ENCODE measurements at places on chromosomes 3 and 15.

DNA sequence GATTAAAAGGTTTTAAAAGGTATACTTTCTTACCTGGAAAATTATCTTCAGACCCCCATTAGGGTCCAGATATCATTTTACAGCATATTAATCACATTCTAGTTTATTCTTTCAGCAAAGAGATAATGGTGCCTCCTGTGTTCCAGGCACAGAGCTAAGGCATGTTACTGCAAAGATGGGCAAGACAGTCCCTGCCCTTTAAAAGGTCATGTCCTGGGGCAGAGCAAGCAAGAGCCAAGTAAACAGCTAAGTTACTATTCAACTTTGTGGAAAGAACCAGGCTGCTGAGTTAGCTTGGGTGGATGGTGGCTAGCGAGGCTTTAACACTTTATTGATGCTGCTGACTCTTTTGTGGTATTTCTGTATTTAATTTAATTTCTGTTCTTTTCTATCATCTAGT lies 75.0 kb downstream of the LRRC28 start:
- no peak for DNase-seq

GRCh38 chr3:182971637-182972036 lies 8.7 kb downstream of the DCUN1D1 start:
- DNase-seq = no peak

DNA sequence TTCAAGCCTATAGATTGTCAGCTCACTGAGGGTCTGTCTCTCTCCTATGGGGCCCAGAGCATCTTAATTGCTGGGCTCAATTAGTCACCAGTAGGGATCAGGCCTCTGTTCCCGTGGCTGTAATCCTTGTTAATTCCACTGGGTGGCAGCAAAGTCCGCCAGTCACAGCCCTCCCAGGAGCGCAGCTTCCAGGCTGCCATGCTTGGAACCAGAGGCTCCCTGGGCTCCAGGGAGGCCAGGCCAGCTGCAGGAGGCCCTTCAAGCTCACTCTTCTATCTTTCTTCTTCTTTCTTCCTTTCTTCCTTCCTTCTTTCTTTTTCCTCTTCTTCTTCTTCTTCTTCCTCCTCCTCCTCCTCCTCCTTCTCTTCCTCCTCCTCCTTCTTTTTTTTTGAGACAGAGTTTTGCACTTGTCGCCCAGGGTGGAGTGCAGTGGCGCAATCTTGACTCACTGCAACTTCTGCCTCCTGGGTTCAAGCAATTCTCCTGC lies 14.4 kb downstream of the RNU5B-1 start:
- DNase-seq = peak; percentile 77

GRCh38 chr15:91752081-91752785 lies 101.3 kb upstream of the SLCO3A1 start:
- DNase-seq = no peak

GRCh38 chr3:100333051-100333450 lies 1.5 kb upstream of the NIT2 start:
- DNase-seq = no peak

- DNase-seq = no peak
Measured at GRCh38 chr3:81643721-81644120, 117.7 kb downstream of the GBE1 start.

DNA sequence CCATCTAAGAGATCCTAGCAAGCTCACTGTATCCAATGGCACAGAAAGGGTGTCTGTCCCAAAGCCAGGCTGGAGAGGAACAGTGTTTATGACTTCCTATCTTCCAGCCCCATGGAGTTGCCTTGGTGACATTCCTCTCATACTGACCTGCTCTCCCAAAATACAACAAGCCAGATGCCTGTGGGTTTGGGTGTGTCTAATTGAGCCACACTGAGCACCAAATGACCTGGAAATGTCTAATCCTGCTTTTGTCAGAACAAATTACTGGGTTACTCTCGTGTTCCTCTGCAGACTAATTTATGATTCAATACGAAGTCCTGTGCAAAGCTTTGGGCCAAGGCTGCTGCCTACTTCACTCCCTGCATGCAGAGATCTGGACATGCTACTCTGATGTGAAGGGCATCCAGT lies 98.1 kb upstream of the STRIT1 start:
- DNase-seq = peak; percentile 84

DNA sequence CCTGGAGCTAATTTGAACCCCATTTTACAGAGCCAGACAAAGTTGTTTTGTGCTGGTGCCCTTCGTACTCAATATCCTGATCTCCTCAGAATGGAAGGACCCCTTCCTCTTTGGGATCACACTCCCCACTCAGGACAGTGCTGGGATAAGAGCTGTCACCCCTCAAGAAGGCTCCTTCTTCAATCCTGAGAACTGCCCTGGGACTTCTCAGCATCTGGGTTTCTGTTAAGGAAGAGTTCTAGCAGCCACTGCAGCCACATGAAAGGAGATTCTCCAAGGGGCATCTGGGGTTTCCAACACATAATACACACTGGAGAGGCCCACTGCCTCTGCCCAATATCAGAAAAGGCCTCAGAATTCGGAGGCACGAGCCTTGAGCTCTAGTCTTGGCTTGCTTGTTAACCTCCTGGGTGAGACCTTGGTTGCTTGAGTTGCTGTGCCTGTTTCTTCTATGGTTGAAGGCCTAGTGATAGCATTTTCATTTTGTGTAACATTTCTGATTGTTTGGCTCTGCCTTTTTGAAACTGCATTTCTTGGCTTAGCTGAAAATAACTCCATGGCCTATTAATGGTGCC lies 78.8 kb upstream of the NMNAT3 start:
- no peak for DNase-seq

DNA sequence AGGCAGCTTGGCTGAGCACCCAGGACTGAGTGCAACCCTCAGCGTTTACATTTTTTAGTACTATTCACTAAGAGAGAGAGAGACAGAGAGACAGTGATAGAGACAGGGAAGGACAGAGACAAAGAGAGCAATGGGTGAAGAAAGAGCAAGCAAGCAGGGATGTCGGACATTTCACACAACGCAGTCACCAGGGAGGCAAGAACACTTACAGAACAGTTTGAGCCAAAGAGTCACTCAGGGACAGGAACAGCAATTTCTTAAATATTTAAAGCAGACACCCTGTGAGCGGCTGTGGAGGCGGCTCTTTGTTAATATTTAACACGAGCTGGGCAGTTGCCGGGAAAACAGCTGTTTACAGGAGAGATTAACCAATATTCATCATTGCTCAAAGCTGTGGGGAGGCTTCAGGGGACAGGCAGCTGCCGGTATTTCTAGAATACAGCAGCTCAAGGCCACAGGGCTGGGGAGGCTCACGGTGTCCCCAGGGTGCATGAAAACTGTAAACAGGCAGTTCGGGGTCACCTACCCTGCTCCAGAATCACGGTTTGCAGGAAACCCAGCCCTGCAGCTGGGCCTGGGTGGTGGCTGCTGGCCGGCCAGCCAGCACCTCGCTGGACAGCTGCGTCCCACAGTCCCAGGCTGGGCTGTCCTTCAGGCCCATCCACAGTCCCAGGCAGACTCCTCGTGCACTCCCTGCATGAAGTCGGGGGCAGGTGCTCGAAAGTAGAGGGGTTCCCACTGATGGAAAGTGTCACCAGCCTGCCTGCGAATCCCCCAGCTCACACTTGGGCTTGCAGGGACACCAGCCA lies 38.8 kb upstream of the PCSK6 start:
- DNase-seq = no peak

- no peak for DNase-seq
Measured at GRCh38 chr15:71742964-71743363, 67.4 kb upstream of the NR2E3 start.

DNA sequence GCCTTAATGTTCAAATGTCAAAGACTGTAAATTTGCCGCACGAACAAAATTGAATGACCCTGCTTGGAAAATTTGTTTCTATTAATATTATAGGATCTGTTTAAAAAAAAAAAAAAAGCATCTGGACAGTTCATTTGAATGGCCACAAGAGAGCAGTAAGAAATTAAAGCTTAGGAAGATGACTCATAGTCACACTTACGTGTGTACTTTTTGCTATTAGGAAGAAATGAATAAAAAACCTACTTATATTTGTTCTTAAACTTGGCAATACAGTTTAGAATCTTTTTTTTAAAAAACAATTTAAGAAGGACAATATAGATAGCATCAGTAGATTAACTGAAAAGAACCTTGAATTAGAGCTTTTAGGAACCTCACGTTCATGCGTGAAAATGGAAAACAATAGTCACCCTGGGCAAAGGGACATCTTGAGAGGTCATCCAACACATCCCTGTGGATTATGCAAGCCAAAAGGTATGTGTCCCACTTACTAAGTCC lies 621.8 kb downstream of the MECOM start:
- peak; percentile 62 for DNase-seq

DNA sequence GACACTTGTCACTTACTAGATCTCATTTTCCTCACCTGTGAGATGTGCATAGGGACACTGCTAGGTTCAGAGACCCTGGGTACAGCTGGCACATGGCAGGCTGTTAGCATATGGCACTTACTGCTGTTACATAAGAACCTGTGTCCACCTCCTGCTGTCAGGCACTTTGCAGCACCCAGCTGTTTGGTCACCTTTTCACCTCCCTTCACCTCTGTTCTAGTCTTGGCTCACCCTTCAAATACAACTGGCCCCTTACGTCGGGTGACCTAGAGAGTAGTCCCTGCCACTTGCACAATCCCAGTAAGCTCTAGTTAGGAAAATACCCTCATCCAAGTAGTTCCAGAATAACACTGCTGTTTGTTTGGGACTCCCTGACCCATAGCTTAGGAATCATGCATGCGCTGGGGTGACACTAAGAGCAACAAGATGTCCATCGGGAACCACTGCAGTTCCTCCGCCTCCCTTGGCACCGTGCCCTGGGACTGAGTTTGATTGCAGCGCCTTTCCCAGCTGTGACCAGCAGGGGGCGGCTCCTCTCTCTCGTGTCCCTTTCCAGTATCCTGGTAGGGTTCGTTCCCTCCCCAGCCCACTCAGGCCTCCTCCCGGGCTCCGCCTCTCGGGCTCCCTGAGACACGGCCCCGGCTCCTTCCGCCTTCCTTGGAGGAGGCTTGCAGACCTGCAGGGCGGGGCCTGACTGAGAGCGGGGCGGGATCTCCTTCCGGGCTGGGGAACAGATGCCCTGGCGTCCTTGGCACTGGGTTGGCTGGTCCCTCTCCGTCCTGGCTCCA lies 78.6 kb downstream of the ABHD5 start:
- DNase-seq = peak; percentile 98

DNA sequence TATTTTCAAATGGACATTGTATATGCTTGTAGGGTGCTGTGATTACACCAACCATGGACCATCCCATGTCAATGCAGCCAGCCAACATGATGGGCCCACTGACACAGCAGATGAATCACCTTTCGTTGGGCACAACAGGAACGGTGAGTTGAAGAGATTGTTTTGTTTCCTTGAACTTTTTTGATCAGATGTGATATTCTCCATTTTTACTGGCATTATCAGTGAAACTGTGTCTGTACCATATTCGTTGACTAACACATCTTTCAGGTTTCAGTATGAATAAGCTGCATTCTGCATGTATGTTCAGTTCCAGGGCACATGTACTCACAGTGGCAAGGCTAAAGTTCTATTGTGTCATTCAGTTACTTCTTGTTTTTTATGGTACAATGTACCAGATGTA lies 655.2 kb downstream of the RBMS3 start:
- DNase-seq = no peak

GRCh38 chr15:78317145-78317836 lies 17.9 kb upstream of the SKIC8 start:
- no peak for DNase-seq

DNA sequence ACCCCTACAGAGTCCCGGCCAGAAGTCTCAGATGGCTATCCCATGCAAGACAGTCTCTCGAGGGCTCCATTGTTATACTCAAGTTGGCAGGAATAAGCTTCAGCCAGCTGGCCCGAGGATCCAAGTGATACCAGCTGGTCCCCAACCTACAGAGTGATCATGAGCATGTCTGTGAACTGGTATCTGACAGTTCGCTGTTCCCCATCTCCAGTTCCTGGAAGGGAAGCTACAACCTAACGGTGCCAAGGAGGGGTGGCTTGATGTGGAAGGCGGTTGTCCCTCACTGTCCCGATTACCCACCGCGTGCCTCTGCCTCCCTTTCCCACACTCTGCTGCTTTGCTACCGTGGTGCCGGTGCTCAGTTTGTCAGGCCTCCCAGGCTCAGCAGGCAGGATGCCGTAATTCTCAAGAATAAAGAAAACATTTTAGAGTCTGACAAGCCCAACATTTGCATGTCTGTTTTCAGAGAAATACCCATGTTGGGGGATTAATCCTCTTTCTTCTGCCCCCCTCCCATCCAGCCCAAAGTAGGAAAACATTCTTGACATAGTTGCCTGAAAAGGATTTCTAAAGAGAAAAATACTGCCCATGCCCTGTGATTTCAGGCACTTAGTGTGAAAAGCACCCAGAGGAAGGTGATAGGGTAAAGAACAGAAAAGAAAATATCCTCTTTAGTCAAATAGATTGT lies 49.4 kb upstream of the HES1 start:
- DNase-seq = peak; percentile 50

DNA sequence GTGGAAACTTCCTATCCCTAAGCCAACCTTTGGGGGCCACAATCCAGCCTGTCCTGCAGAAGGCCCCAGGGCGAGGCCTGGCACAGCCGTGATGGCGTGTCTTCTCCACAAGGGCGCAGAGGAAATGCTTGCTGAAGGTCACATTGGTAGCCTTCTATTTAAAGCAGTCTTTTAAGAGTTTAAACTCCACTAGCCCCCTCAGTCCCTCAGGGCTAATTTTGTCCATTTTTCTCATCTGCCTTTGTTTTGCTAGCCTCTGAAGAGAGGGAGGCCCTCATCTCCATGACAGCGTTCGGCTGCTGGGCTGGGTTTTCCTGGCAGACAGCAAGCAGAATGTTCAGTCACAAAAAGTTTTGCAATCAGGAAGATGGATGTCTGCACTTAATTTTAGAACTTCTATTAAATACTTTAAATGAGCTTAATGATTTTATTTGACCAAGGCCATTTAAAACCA lies 40.8 kb downstream of the RARB start:
- no peak for DNase-seq

DNA sequence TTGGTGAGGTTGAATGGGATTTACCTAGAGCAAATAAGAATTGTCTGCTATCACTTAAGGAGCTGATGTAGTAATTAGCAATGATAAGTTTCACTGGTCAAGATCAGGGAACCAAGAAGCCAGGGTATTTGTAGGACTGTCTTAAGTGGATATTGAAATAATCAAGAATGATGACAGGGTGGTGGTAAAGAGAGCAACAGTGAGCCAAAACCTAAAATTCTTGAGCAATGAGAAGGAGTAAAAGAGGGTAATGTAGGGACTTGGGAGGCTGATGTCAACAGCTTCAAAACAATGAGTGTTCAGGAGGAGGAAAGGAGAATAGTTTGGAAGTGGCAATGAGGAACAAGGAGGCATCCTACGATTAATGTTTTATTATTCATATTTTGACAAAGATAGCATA lies 31.5 kb upstream of the SLC2A2 start:
- no peak for DNase-seq

GRCh38 chr3:183478501-183478900 lies 50.1 kb upstream of the MCF2L2 start:
- DNase-seq = no peak

Data from SJSA1 (cell line).